ENCODE measurements at places on chromosomes 2 and 18.
A peak's percentile ranks its signal among the peaks of the same experiment; 100 is the strongest.

GRCh38 chr2:68366083-68366560, 1.0 kb downstream of the PLEK start:
- no peak for DNase-seq

- no peak for DNase-seq
Measured at GRCh38 chr2:130390460-130391057, 34.7 kb downstream of the PTPN18 start.

DNA sequence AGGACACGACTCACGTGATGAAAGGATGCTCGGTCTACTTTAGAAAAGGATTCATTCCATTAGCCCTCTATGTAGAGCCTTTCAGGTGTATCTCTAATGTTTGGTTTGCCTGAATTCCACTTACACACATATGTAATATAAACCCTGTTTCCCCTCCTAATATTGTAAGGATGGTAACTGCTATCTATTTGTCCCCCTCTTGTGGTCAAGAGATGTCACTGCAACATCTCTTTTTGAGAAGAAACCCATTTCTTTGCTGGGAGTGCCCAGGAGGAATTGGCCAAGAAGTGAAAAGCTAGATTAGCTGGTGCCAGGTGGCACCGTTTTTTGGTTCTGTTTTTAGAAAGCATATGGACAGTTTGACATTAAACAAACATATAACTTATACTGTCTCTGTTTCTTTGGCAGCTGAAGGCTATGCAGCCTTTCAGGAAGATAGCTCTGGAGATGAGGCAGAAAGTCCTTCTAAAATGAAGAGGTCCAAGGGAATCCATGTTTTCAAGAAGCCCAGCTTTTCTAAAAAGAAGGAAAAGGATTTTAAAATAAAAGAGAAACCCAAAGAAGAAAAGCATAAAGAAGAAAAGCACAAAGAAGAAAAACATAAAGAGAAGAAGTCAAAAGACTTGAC, 41.2 kb downstream of the RALBP1 start:
- no peak for DNase-seq

GRCh38 chr2:26184555-26185303, 11.8 kb downstream of the GAREM2 start:
- peak; percentile 86 for DNase-seq

- DNase-seq = no peak
Measured at GRCh38 chr18:46413684-46414083, 243.3 kb downstream of the LOXHD1 start.

GRCh38 chr2:180385601-180386201, 378.6 kb upstream of the CWC22 start:
- no peak for DNase-seq

GRCh38 chr2:95050385-95051300, 25.1 kb downstream of the MAL start:
- DNase-seq = no peak

GRCh38 chr18:65359479-65359878, 391.3 kb upstream of the CDH7 start:
- no peak for DNase-seq

- DNase-seq = no peak
Measured at GRCh38 chr2:240604291-240604938, 17.9 kb downstream of the CAPN10 start.

- DNase-seq = no peak
Measured at GRCh38 chr2:45812011-45812500, 160.6 kb downstream of the PRKCE start.

DNA sequence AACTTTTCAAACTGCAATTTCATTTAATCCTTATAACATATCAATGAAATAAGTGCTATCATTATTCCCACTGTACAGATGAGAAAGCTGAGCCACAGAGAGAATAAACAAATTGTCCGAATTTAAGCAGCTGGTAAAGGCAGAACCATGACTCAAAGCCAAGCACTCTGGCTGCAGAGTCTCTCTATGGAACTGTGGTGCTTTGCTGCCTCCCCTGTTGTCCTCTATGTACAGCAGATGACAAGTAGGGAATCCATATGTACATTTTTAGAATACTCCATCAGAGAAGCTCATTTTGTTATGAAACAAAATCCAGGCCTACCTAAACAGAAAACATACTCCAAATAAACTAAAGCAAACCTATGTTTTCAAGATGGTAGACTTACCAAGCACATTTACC, 45.1 kb downstream of the FARSB start:
- no peak for DNase-seq

DNA sequence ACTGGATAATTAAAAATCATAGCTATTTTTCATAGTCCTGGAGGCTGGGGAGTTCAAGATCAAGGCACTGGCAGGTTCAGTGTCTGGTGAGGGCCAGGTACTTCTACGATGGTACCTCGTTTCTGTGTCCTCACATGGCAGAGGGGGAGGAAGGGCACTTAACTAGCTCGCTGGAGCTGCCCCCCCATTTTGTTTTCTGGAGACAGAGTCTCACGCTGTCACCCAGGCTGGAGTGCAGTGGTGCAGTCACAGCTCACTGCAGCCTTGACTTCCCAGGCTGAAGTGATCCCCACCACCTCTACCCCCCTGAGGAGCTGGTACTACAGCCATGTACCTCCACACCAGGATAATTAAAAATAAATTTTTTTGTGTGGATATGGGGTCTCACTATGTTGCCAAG, 40.3 kb downstream of the ASB1 start:
- DNase-seq = no peak

GRCh38 chr2:222483513-222484039, 59.2 kb downstream of the SGPP2 start:
- no peak for DNase-seq

DNA sequence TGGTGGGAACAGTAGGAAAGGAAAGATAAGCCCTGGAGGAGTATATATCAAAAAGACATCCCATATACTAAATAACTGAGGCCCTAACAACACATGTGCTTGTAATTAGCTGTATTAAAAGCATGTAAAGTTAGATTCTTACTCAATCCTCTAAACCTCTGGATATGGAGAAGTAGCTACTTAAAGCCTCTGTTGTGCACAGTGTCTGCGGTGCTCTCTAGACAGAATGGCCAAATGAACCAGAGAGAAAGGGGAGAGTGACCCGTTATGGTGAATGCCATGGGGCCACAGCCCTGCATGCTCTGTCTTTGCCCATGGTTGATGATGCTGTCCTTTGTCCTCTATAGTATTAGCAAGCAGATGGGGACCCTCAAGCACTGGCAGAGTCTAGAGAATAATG, 104.4 kb upstream of the SLC8A1 start:
- DNase-seq = no peak

DNA sequence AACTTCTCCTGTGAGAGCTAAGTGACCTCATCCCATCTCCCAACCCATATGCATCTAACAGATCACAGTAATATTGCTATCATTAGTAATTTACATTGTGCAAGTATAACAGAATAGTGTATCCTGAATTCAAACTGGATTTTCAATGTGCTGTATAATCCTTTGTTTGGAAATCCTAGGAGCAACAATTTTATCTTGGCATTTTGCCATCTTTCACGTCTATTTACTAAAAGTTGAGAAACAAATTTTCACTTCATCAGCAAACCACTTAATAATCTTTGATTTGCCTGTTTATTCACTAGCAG, 3.8 kb downstream of the HNRNPLL start:
- DNase-seq = no peak

DNA sequence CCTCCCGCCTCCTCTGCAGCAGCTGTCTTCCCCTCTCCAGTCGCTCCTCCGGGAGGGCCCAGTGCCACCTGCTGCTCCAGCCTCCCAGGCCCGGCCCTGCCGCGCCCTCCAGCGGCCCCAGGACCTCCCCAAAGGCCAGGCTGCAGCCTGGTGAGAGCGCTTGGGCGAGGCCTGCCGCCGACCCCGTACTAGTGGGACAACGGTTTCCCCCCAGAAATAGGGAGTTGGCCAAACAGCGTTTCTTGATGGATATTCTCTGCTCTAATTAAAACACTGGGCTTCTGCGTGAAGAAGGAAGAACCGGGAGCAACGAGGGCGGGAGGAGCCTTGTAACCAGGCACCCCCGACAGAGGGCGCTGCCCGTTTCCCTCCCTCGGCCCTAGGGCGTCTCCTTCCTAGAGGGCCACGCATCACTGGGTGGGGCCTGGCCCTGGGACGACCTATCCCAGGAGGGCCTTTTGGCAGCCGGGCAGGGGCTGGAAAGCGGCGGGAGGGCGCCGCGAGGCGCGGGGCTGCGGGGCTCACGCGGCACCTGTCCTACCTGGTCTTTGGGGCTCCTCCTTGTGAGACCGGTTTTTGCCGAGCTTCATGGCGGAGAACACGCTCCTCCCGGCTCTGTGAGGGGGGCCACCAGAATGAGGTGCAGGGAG, 25.4 kb upstream of the OTOF start:
- peak; percentile 85 for DNase-seq

- DNase-seq = no peak
Measured at GRCh38 chr18:76528477-76529432, 33.7 kb upstream of the ZNF516 start.

- DNase-seq = no peak
Measured at GRCh38 chr2:1752751-1753150, 8.4 kb upstream of the PXDN start.

DNA sequence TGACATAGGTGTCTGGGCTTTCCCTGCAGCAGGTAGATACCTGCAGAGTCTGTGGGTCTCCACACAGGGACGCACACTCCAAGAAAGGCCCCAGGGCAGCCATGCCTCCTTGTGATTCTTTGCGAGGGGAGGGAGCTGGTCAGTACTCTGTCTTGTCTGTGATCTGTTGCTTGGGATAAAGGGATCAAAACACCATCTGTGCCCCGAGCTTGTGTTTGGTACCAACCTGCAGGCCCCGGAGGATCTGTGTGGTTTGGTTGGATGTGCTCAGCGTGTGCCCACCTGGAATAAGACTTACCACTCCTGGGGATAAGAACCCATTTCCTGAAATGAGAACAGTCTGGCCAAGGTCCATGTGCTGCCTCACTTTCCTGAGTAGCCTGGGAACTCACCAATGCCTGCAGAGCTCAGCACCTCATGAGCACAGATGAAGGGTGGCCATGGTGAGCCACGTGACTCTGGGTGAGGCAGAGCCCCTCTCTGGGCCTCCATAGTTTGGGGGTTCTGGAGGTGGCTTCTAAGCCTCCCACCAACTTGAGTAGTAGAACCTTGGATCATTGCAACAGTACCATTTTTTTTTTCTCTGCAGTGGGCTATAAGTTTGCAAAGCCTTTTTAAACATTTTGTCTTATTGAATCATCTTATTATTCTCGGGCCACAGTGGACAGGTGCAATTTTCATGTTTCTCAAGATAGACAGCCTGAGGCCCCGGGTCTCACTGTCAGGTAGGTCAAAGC, 134.8 kb downstream of the DDX1 start:
- no peak for DNase-seq

DNA sequence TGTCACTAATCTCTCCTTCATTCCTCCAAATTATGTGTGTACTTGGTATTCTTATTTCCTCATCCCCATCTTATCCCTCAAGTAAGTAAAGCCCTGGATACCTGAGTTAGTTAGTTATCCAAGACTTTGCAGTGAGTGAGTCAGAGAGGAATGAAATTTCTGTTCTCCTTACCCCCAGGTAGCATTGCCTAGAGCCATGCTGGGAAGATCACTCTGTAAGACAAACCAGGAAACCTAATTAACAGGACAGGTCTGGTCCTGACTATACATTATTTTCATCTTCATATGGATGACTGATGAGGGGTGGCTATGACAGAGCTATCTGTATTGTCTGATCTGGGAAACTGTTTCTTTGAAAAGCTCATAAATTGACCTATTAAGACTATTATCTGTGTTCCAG, 55.0 kb upstream of the ITGA6 start:
- no peak for DNase-seq

DNA sequence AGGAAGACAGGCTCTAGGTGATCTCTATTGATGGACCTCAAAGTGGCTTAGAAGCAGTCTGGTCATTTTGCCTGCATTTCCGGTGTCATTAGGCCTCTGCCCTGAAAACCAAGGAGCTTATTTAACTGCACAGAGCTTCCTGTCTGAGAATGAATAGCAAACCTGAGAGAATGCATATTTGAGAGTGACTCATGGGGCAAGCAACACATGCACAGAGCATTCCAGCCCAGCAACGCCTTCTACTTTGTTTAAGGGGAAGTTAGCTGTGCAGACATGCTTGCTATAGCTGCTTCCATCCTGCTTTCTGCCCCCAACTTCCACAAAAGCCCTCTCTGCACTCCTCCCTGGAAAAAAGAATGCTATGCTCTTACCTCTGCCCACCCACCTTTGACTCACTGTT, 232.8 kb downstream of the GRB14 start:
- no peak for DNase-seq

- DNase-seq = no peak
Measured at GRCh38 chr2:165192729-165193128, 11.1 kb downstream of the SCN3A start.

DNA sequence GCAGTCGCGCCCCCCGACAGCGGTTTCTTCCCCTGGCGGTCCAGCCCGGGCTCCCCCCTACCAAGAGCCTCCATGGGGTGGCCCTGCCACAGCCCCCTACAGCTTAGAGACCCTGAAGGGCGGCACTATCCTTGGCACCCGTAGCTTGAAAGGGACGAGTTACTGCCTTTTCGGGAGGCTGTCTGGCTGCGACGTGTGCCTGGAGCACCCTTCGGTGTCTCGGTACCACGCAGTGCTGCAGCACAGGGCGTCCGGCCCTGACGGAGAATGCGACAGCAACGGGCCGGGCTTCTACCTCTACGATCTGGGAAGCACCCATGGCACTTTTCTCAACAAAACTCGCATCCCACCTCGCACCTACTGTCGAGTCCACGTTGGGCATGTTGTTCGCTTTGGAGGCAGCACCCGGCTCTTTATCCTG, 475 bp downstream of the SLC4A1AP start:
- no peak for DNase-seq

- DNase-seq = no peak
Measured at GRCh38 chr18:76233876-76234675, 261.0 kb downstream of the ZNF516 start.

DNA sequence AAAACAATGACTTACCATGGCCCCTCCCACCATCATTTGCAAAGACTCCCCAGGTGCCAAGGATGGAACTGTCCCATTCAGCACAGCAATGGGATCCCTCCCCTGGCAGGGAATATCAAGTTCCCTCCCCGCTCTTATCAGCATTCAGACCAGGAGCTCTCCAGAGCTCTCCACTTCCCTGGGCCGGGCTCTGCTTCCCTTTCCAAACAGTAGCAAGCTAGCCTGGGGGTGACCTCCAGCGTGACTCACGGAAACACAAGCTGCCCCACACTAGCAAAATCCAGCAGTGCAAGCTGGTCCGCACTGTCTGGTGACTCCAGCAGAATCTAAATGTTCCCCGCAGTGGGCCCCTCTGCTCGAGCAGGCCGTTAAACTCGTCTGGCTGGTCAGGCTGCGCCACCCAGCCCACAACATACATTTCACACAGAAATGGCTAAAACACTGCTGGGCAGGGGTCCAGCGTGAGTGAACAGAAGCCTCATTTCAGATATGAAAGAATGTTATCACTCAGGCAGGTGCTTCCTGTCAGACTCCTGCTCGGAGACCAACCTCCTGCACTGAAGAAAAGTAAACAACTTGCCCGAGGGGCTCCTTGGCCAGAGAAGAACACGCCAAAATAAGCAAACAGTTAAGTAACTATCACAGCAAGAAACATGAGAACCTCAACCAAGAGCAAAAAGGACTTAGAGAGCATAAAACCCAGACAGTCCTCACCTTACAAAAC, 33.9 kb downstream of the STAT1 start:
- no peak for DNase-seq

- no peak for DNase-seq
Measured at GRCh38 chr18:4544142-4544541, 89.0 kb upstream of the DLGAP1 start.

- DNase-seq = no peak
Measured at GRCh38 chr18:55448420-55448819, 139.6 kb downstream of the TCF4 start.
